GM12864 (cell line): ENCODE measurements at places on chromosomes 2 and 18.
A peak's percentile ranks its signal among the peaks of the same experiment; 100 is the strongest.

- DNase-seq = no peak
These were observed 124.9 kb upstream of the ZNF236 start for GRCh38 chr18:76697441-76697901.

- no peak for DNase-seq
These were observed 399.1 kb upstream of the ATP5MC3 start for GRCh38 chr2:175580652-175581051.

DNA sequence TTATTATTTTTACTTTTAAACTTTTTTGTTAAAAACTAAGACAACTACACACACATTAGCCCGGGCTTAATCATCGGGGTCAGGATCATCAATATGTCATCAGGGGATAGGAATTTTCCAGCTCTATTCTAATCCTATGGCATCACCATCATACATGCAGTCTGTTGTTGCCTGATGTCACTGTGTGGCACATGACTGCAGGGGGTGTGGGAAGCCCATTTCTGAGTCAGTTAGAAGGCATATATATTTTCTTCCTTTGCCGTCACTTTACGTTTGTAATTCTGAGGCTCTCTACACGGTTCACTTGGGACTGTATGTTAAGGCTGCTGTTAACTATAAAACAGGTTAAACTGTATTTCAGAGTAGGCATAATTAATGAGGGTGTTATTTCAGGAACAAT, 144.4 kb upstream of the ITGA6 start:
- DNase-seq = no peak

DNA sequence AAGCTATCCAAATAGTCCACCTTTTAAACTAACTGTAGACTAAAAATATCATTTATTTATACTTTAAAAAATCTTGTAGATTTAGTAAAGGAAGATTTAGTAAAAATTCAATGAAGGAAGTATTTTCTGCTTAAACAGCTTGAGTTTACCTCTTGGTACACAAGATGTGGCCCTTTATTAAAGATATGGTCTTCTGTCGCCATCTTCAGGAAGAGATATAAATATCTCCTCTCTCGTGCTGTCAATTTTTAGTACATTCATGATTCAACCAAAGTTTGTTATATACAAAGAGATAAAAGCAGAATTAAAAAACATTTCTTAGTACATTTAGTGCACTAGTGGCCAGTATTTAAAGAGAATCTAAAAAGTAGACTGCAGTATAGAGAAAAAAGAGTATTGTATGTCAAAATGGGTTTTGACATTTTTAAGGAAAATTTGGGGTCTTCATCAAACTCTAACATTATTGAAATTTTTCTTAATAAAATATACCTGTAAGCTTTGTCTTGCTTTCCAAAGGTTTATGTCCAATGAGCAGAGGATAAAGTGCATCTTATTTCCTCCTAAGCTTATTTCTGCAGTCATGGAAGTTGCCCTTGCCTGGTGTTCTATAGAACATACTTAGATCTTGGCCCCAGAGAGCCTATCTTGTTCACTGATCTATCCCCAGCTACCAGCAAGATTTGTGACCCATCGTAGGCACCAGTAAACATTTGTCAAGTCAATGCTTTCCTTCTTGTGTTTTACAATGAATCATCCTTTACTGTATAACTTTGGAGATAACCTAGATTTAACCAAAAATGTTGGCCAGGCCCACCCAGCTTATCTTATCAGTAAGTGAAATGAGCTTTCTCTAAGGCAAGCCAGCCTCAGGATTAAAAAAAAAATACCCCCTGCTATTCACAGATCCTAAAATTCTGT, 18.5 kb upstream of the EML6 start:
- no peak for DNase-seq

GRCh38 chr2:28449488-28450395, 46.1 kb upstream of the PLB1 start:
- no peak for DNase-seq

- no peak for DNase-seq
These were observed 29.6 kb downstream of the KCNF1 start for GRCh38 chr2:10941383-10941782.

GRCh38 chr18:32328379-32328778, 138.5 kb downstream of the MEP1B start:
- no peak for DNase-seq

- DNase-seq = no peak
These were observed 1.3 kb upstream of the ACKR3 start for GRCh38 chr2:236568068-236568921.

DNA sequence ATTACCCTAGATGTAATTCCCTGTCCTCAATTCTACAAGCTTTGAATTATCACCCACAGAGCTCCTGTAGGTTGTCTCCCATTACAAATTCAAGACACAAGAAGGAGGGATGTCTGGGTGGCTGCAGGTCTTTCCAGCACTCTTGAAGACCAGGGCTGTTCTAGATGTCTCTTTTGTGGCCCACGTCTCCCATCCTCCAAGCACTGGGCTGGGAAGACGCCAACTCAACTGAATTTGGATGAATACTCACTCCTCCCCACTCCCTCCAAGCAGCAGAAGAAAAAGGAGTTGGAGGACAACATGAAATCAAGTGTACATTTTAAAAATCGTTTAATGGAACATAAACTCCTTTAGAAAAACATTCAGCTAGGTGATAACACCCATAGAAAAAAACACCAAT, 31.2 kb downstream of the SMAD7 start:
- DNase-seq = no peak

DNA sequence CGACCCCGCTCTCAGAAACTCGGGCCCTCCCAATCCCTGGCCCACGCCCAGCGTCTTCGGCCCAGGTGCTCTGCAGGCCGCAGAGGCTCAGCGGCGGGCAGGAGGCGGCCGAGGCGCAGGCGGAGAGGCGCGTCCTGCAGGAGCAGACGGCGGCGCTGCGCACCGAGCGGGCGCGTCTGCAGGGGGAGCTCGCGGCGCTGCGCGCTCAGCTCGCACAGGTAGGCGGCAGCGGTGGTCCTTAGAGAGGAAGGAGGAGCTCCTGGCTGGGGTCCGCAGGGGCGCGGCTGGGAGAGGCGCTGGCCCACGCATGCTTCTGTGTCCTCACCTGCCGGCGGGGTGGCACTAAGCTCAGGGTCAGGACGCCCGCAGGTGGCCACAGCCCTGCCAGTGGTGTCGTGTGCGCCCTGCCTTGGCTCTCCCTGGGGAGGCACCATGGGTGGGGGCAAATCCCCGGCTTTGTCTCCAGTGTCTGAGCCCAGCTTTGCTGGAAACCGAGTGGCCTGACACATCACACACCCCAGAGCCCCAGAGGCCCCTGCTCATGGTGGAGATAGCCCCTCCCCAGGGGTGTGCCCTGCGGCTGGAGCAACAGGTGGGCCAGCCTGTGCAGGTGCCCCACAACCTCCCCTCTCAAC, 14.9 kb upstream of the SNED1 start:
- no peak for DNase-seq

DNA sequence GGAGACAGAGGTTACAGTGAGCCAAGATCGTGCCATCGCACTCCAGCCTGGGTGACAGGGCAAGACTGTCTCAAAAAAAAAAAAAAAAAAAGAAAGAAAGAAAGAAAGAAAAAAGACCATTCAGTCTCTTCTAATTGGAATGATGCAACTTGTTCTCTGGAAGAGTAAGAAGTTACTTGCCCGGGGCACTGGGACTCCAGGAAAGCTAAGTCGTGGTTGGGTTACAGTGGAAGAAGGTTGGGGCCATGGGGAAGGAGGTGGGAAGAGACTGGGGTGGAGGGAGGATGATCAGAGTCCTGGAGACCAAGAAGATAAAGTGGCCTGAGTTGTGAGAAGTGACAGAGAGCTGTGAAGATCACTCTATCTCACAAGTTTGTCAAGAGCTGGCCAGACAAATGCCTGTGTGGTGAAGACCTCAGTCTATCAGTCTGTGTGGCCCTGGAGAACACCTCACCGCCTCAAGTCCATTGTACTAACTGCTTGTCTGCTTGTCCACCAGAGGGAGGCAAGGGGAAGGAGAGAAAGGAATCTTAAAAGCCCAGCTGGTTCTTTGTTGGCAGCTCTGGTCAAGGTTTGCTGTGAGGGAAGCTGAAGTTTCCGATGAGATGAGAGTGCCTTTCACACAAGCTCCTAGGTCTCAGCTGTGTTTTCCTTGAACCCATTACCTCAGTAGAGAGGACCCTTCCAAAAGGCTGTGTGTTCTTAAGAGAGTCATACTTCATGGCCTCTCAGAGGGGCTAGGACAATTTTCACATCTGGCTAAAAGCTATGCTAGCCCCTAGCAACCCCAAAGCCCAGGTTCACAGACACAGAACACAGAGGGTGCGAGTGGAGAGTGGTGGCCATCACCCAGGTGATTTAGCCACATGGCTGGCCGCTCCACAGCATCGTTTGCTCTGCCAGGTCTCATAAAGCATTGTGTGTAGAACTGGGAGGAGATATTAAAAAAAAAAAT, 72.0 kb upstream of the TMEM178A start:
- DNase-seq = peak; percentile 1

GRCh38 chr2:206452242-206452641, 8.9 kb downstream of the ADAM23 start:
- DNase-seq = peak; percentile 44

GRCh38 chr18:50396005-50396660, 21.3 kb downstream of the SKA1 start:
- DNase-seq = no peak

GRCh38 chr18:57445488-57446319, 10.5 kb downstream of the ONECUT2 start:
- DNase-seq = no peak

- no peak for DNase-seq
These were observed 932.3 kb upstream of the ACVR2A start for GRCh38 chr2:146912536-146912935.

GRCh38 chr2:68385220-68385906, 20.3 kb downstream of the PLEK start:
- DNase-seq = peak; percentile 71

DNA sequence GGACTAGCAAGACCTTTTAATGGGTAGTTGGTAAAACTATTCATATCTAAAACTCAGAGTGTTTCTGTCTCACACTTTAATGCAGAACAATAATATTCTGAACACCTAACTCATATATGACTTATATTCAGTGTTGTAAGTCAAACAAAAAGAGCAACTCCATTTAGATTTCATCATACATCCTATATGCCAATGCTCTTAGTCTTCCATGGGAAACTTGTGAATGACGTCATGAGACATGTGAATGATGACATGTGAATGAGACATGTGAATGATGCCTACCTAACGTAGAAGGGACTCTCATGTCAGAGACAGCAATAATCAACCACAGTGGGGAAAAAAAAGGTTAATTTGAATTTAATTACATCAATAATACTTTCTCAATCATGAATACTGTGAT, 28.0 kb downstream of the ZNF519 start:
- DNase-seq = no peak

DNA sequence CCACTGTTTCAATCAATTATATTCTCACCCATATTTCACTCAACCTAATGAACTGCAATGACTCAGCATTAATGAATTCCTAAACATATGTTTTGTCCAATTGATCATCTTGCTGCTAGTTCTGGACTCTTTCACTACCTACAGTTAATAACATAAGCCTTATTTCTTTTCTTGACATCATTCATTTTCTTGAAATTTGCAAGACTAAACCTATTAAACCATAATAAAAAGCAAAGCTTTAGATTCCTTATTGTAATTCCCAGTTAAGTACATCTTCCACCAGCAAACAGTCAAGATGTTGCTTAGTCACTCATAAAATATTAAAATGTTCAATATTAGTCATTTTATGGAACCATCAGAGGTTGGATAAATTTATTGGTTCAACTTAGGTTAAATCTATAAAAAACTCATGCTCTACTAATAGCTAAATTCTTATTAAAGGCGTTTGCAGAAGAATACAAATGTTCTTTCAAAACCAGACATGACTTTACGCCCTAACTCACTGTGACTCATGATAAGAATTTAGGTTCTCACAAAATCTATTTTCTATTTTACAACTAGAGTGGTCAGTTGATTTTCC, 599.4 kb downstream of the RNF144A start:
- DNase-seq = no peak

DNA sequence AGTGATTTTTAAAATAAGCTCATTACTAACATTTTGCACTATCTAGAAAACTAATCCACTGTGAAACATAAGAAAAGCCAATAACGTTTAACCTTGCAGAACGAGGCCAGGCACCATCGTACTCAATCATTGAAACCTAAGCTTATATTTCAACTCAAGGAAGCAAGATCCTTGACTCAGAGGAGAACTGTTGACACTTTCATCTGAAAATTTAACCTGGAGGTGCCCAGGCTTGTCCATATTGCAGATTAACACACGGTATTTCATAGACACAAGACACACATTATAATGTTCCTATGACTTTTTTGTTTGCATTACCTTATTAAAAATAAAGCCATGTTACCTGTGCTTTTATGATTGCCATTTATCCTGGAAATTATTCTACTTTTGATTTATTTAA, 89.6 kb downstream of the ZNF385B start:
- DNase-seq = no peak

DNA sequence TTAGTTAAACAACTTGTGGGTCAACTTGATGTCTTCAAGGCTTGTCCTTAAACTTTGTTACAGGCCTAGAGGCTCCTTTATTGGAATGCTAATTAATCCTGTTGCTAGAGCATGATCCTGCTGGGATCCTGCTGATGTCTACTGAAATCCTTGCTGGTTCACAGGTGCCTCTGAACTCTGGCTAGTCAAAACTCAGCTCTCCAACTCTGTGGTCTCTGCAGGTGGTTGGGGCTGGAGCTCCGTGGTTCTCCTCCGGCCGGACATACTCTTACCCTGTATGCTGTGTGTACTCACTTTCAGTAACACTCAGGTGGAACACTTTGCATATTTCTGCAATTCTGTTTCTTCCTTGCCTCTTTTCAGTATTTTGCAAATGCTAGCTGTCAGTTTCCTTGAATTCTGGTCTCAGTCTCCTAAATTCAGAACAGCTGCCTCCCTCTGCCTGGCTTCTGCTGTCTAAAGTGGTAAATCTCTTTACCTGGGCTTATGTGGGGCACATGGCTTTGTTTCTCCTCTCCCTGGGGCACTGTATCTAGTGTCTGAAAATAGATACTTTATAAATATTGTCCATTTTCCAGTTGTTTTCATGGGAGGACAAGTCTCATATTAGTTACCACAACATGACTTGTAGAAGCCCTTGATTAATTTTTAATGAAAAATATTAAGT, 113.0 kb downstream of the ATP9B start:
- DNase-seq = no peak

DNA sequence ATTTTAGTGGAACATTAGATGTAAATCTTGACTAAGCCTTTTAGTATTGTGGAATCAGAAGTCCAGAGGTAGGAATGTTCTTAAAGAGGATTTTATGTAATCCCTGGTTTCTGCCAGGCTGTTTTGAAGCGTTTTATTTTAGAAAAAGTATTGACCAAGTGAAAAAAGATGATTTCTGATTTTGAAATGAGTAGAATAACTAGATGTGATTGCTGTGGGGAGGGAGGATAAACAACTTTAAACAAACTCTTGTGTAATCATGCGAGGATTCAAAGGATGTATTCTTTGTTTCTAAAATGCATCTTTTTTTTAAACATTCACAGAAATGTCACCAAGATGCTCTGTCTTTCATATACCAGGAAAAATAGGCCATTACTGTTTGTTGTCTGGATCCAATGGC, 53.9 kb downstream of the PHLPP1 start:
- DNase-seq = no peak

GRCh38 chr2:70088598-70089219, 1.4 kb downstream of the PCBP1 start:
- no peak for DNase-seq
